ENCODE measurements at places on chromosomes 3 and 15.

- no peak for DNase-seq
Observed at GRCh38 chr3:152051501-152052404, 178.3 kb downstream of the SUCNR1 start.

- peak; percentile 80 for DNase-seq
Observed at GRCh38 chr3:109923431-109923830, 586.1 kb upstream of the DPPA4 start.

GRCh38 chr3:153277029-153277428 is 115.0 kb downstream of the RAP2B start:
- no peak for DNase-seq

GRCh38 chr3:63864008-63864964 is 619 bp downstream of the ATXN7 start:
- peak; percentile 28 for DNase-seq

GRCh38 chr15:78207110-78207458 is 27.3 kb downstream of the ACSBG1 start:
- DNase-seq: no peak

- no peak for DNase-seq
Observed at GRCh38 chr3:84224262-84224661, 734.5 kb upstream of the CADM2 start.

- peak; percentile 43 for DNase-seq
Observed at GRCh38 chr15:87902772-87903426, 353.6 kb downstream of the NTRK3 start.

GRCh38 chr3:57889807-57890206 is 118.4 kb upstream of the FLNB start:
- DNase-seq: no peak

- DNase-seq: no peak
Observed at GRCh38 chr3:152455989-152456388, 187.3 kb downstream of the MBNL1 start.

GRCh38 chr15:42102646-42103235 is 8.4 kb upstream of the PLA2G4D start:
- peak; percentile 53 for DNase-seq

DNA sequence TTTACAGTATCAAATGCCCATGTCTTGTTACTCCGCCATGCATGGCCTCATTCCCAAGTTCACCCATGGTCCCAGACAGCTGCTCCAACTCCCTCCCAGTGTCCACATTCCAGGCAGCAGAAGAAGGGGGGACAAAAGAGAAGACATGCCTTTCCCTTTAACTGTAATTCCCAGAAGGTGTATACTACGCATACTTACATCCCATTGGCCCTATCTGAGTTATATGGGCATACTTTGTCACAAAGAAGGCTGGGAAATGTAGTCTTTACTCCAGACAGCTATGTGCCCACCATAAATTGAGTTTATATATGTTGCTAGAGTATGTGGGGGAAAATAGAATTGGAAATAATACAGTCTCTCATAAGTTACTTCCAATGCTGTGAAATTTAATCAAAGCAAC is 70.5 kb downstream of the ERC2 start:
- no peak for DNase-seq

DNA sequence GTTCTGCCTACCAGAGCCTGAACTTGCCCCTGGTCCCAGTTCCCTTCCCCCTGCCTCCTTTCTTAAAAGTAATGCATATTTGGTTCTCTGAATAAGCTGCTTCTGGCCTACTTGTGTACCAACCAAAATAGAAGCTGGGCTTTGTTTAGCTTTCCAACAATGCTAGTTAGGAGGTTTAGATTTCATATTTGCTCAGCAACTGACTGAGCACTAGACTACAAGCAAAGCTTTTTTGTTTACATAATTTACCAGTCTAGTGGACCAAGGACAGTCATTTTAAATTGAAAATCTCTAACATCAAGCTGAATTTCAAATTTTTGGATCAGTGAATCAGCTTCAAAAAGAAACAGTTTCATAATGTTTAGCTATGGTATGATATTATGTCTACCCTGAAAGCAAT is 331.2 kb downstream of the ULK4 start:
- DNase-seq: no peak

GRCh38 chr15:67823314-67824196 is 1.8 kb upstream of the SKOR1 start:
- DNase-seq: no peak

- no peak for DNase-seq
Observed at GRCh38 chr3:167166594-167167253, 213.4 kb downstream of the ZBBX start.

DNA sequence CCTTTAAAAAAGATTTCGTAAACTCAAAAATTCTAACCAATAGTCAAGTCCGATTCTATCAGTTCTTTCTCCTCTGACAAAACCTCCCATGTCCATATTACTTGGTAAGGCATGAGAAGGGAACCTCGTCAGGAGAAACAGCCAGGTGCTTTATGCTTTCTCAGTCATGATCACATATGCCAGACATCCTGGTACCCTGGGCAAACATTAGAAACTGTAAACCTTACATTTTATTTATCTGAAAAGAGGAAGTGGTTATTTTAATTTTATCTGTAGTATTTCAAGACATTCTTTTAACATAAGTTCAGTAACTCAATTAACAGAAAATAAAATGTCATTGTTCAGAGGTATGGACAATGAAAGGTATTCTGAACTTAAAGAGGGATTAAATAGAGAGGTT is 474.8 kb upstream of the GBE1 start:
- no peak for DNase-seq

- peak; percentile 44 for DNase-seq
Observed at GRCh38 chr3:56825567-56826438, 24.1 kb upstream of the ARHGEF3 start.

- DNase-seq: no peak
Observed at GRCh38 chr3:77091809-77092208, 51.9 kb downstream of the ROBO2 start.

GRCh38 chr3:29583861-29584260 is 303.0 kb downstream of the RBMS3 start:
- no peak for DNase-seq

DNA sequence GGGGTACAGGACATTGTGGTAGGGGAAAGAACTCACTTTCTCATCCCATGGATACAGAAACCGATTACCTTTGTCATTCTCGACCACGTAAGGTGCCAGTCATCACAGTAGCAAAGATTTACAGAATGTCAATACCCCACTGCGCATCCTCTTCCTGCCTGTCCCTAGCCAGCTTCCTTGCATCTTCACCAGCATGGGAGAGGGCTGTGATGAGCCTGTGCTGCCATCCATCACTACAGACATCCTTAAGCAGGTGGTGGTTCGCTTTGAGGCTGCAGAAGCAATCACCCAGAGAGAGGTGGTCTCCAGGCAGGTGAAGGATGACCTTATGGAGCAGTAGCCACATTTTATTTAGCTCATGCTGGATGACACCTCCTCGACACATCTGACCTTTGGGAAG is 23.3 kb upstream of the ARIH1 start:
- DNase-seq: no peak

- DNase-seq: no peak
Observed at GRCh38 chr3:189099505-189100290, 72.1 kb upstream of the TPRG1 start.

- DNase-seq: no peak
Observed at GRCh38 chr3:52176180-52176752, 21.7 kb upstream of the ALAS1 start.

GRCh38 chr3:121018917-121019321 is 110.9 kb downstream of the STXBP5L start:
- DNase-seq: no peak

GRCh38 chr15:74036271-74037170 is 42.0 kb downstream of the PML start:
- DNase-seq: peak; percentile 57

DNA sequence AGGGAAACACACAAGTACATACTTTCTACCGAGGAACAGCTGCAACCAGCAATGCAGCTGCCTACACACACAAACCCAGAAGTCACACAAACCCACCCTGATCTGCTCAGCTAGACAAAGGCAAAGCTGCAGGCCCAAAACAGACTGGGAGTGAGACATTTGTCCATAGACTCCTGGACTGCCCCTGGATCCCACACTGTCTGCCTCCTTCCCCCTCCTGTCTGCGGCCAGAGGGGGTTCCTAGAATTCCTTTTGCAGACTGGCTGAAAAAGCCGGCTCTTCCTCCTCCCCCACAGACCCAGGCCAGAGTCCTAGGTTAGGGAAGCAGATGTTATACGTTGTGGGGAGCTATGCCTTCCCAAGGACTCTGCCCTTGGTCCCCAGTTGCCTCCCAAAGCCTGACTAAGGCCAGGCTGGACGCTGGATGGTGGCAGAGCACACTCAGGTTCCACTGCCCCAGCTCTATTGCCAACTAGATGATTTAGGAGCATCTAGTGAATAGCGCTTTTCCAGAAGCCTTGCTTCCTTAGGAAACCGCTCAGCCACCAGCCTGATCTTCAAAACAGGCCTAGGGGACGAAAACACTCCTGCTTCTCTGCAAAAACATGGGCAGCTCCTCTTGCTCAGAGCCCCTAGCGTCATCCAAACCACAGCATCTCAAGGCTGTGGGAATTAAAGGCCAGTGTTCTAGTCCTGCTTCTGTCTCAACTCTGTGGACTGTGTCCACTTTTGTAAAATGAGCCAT is 37.4 kb upstream of the CILP start:
- no peak for DNase-seq

DNA sequence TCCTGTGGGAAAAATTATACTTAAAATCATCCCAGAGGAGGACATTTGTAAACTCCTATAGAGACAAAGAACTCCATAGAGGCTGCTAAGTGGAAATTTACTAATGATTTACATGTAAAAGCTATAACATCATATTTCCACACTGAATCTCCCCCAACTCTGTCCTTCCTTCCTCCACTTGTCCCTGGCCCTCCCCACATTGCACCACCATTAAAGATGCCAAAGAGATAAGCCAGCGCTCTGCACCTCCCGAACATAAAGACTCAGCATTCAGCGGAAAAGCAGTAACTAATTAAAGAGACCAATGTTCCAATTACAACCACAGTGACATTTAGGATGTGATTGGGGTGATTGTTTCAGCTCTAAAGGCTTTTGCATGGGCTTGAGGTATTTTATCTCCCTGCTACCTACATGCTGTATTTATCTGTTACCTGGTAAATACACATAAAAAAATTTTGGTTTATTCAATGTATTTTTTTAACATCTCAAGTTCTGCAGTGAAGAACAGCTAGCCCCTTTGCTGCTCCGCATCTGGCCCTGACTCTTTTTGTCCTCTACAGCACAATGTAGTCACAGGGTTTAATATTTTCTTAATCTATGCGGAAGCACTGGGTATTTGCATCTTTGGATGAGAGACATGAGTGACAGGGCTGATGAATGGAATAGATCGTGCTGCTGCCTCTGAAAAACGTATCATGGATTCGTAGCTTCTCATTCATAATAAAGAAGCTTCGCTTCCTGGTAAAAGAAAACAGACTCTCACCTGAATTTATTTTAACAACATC is 35.3 kb upstream of the B3GNT5 start:
- DNase-seq: no peak

- no peak for DNase-seq
Observed at GRCh38 chr3:43870844-43871626, 180.3 kb downstream of the ABHD5 start.

DNA sequence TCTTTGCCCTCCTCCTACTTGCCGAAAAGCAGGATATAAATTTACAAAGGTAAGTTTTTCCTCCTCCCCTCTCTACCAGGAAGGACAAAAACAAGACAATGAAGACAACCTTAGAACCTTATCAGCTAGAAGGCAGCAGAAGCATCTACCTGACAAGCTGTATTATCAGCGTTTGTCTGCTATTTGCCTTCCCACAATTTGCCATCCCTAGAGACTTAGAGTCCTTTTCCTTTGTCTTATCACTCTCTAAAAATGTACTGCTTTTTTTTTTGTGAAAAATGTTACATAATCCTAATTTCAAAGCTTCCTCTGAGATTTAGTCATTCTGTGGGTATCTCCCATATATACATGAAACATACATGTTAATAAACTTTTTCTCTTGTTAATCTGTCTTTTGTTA is 176.9 kb upstream of the PROK2 start:
- no peak for DNase-seq

DNA sequence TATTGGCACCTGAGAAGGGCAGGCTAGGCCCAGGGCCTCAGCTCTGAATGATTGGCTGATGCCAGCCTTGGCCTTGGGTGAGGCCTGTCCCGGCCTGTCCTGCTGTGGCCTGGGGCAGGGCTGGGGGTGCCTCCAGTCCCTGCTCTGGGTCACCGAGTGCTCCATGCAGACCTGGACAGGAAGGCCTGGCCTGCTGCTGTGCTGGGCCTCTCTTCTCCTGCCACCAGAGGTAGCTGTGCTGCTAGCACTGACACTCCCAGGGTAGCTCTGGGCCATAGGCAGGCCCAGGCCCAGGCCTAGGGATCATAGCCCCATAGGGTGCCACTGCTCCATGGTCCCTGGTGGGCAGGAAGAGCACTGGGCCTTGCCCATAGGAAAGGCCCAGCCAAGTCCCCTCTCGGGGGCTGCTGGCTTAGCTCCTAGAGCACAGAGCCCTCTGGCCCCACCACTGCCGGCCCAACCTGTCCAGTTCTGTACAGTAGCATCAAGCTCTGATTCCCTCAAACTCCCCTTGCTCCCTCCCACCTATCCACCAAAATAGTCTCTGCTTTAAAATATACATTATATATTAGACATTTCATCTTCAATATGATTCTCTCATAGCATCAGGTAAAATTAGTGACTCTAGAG is 18.2 kb downstream of the ABTB1 start:
- peak; percentile 62 for DNase-seq

GRCh38 chr15:66924889-66925288 is 140.5 kb upstream of the SMAD3 start:
- DNase-seq: peak; percentile 74

DNA sequence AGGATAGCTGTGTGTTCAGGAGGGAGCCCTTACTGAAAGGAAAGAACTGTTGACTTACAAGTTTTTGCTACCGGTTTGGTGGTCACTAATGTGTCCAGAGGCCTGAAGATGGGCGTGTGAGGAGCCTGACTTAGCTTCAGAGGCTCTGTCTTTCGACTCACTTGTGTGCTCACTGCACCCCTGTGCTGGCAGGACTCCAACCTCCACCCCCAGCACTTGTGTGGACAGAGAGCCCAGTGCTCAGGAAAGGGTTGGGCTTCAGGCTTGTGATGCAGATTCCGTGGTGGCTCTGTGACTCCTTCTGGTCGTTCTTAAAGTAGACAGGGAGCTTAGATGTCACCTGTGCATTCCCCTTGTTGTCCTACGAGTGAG is 100.9 kb downstream of the PGPEP1L start:
- no peak for DNase-seq

DNA sequence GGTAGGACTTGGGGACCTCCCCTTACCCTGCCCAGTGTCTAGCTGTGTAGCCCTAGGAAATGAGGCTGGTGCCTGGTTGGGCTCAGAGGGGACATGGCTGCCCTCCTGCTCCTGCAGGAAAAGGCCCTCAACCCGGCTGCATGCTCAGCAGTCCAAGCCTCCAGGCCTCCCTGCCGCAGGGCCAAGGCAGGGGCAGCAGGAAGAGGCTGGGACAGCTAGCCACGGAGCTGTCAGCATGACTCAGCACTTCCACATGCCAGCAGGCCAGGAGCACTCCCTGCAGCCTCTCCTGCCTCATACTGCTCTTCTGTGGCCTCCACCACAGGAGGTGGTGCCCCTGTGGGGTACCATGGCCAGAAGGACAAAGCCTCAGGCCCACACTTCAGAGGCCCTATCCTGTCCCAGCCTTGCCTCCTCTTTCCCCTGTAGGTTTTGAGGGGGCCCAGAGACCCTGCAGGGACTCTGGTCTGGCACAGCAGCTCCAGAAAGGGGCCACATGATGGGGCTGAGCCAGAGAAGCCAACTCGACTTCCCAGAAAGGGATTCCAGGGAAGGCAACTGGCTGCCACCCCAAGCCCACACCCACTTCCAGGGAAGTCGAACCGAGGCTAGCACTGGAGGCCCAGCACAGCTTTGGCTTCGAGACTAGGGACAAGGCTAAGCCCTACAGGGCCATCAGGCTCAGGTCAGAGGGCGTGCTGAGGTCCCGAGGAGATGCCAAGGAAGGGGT is 19.5 kb downstream of the TKT start:
- DNase-seq: peak; percentile 96

GRCh38 chr3:126340596-126340942 is 16.6 kb downstream of the KLF15 start:
- DNase-seq: no peak
